Motor neuron (in vitro differentiated cells): ENCODE measurements at places on chromosomes 5 and 9.

- no peak for ATAC-seq
These were observed 265.9 kb upstream of the SLC24A2 start for GRCh38 chr9:20054734-20055133.

DNA sequence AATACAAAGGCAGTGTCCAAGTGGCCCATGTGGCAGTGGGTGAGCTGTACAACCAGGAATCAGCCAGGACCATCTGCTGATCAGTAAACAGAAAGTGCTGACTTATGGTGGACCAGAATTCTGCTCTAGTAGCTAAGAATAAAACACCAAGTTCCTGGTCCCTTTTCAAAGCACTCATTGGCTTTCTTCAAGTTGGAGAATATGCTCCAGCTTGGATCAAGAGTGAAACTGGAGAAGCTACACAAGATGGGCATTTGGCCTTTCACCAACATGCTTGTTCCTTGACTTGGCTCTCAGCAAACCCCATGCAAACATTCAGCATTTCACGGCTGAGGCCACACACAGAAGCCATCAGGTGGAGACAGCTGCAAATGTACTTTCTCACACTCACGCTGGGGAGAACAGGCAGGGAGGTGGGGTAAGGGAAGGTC is 32.1 kb downstream of the MARCHF3 start:
- peak; percentile 26 for ATAC-seq

- peak; percentile 5 for ATAC-seq
These were observed 33.4 kb downstream of the VAV2 start for GRCh38 chr9:133958756-133959155.

- ATAC-seq = no peak
These were observed 8.4 kb upstream of the SLC45A2 start for GRCh38 chr5:33992864-33993263.

GRCh38 chr9:14326264-14326826 is 12.4 kb upstream of the NFIB start:
- ATAC-seq = no peak

DNA sequence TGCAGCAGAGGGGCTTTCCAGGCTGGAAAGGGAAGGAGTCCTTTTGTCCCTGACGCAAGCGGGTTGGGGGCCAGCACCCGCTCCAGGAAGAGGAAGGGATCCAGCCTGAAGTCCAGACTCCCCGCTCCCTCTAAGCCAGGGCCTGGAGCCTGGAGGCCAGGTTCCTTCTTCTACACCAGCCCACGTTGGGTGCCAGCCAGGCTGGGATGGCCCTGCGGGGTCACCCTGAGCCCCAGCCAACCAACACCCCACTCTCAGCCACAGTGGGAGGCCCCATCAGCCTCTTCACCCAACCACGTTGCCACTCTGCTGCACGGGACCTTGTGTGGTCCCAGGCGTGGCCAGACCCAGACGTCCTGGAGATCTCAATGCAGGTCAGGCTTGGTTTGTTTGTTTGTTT is 970 bp upstream of the FUT7 start:
- no peak for ATAC-seq

DNA sequence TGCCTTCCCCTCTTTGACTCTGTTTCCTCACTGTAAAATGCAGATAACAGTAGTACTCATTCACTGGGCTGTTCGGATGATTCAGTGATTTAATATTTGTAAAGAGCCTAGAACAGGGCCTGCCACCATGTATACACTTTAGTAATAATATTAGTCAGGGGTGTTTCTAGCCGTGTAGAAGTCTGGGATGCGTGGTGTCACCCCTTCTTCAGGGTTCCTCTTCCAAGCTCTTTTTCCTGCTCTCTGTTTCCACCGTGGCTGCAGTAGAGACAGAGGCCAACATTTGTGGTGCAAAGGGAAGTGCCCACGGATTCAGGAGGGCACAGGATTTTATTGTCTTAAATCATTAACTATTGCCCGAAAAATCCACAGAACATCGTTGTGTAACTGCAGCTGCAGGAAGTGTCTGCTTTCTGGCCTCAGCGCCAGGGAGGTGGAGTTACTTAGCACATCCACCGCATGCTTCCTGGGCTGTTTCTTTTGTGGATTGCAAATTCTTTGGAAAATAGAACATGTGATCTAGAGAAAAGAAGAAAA is 61.7 kb downstream of the TRIO start:
- no peak for ATAC-seq

GRCh38 chr5:111635151-111635902 is 121.7 kb downstream of the NREP start:
- no peak for ATAC-seq

DNA sequence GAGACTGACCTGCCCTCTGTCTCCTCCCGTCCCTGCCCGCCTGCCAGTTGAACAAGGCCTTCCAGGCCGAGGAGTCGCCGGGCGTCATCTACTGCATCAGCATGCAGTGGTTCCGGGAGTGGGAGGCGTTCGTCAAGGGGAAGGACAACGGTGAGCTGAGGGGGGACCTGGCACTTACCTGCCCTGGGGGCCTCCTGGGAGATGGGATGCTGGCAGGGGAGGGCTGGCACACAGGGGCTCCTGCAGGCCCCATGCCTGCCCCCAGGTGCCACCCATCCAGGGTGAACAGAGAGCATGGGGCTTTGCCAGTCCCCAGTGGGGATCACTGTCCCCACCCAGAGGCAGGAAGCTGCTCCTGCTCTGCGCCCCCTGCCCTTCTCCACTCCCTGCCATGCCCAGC is 43.0 kb downstream of the USP20 start:
- ATAC-seq = no peak

GRCh38 chr5:59560553-59560952 is 333.0 kb downstream of the PDE4D start:
- ATAC-seq = no peak

GRCh38 chr9:87862536-87863268 is 20.0 kb upstream of the SPATA31E1 start:
- ATAC-seq = no peak

DNA sequence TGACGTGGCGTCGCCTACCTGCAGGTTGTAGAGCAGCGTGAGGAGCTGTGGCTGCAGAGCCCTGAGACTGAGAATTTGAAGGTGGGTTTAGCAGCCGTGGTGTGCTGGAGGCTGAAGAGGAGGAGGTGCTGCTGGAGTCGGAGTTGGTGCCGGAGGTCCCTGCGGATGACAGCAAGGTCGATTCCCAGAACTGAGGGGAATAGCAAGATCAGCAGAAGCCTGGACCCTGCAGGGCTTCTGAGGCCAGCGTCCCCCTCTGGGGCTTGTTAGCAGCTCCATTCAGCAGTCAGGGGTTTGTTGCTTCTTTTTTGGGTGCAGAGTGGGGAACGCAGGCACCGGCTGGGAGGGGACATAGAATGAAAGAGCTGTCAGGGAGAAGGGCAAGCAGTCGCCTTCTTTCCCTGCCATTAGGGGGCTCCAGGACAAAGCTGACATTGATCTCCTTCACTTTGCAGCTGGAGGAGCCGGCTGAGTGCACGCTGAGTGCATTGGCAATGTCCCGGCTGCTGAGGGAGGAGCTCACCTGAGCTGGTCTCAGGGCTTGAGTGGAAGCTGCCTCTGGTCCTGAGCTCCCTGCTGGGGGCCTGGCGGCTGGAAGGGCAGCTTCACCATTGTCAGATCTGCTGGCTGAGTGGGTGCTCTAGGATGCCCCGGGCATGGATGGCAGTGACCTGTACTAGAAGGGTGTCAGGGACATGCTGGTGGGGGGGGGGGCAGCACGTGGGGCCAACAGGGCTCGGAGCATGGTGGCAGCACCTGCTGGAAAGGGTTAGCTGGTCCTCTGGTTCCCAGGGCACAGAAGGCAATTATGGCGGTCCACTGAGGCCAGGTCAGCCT is 20.8 kb downstream of the OBP2B start:
- peak; percentile 70 for ATAC-seq

GRCh38 chr5:72600391-72600981 is 93.3 kb upstream of the ZNF366 start:
- ATAC-seq = peak; percentile 70

DNA sequence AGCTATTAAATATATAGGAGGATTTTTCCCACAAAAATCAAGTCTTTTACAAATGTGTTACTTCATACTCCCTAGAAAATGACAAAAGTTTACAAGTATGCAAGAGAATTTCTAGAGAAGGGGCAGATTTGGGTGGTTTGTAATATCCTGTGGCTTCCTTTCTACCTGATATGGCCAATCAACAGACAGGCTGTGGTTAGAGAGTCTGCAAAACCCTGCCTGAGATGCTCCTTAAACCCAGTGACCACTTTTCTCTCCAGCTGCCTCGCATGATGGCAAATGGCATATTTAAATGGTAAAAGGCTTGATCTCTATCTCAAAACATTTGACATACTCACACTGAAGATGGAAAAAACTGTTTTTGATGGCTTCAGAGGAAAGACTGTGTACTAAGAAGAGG is 550.1 kb upstream of the ZNF462 start:
- no peak for ATAC-seq

DNA sequence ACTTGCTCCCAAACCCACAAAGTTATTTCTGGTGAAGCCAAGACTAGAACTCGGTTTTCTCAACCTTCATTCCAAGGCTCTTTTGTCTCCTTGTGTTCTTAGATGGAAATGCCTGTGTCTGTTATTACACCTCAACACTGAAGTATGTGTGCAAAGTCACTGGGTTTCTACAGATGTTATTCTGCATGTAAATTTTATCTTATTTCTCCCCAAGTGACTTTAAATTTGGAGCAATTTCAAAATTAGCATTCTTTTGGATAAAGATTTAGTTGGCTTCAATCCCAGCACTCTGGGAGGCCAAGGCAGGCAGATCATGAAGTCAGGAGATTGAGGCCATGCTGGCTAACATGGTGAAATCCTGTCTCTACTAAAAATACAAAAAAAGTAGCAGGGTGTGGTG is 104.4 kb upstream of the GNA14 start:
- peak; percentile 52 for ATAC-seq

- ATAC-seq = no peak
These were observed 205.7 kb downstream of the NTRK2 start for GRCh38 chr9:84875193-84875592.

DNA sequence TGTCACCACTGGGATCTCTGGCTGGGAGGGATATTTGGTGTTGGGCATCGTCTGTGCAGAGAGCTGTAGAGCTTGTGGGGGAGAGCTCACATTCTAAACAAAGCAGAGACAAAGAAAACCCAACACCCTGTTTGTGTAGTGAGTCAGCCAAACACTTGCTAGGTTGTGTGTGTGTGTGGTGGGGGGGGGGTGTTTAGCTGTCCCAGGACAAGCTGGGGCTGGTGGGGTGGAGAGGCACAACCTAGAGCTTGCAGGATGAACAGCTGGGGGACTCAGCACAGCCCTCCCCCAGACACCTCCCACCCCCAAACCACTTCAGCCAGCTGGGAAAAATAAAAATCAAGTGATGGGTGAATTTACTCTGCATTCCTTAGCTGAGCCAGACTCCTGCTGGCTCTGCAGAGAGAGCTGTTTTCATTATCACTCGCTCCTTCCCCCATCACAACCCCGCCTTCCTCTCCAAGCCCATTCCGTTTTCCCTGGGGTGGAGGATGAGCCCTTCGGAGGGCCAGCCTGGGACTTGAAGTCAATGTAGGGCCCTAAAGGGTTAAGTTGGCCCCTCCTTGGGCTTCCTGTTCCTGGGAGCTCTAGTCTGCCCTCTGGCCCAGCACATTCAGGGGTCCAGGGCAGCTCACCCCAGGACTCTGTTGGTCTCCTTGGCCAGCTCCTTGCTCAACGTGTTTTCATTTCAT is 2.6 kb downstream of the OLFML2A start:
- peak; percentile 37 for ATAC-seq

DNA sequence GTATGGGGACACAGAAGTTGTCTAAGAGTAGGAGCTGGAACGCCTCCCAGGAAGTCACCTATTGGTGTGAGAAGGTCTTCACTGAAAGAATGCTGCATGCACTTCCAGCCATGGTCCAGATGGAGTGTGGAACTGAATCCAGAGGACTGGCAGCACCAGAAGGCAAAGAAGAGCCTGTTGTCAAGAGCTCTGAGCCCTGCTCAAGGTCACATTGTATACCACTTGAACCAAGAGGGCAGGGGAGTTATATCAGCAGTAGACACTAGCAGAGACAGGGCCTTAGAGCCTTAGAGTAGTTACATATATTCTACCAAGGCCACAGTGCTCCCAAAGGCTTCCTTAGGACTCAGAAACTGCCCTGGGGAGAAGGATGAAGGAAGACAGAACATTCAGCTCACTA is 130.8 kb upstream of the POC5 start:
- no peak for ATAC-seq

DNA sequence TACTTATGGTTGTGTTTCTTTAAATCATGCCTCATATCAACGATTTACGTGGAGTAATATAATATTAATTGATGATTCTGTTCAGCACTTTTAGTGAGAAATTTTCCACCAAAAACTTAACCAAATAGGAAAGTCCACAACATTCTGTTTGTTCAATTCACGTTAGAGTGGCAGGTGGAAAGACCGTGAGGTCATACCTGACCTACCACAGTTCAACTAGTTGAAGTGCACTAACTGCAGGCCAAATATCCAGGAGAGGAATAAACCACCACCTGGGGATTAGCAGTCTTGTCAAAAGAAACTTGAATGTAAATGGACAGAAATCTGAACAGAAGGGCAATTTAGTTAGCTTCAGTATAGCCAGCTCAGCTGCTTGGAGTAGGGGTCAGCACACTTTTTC is 577.7 kb downstream of the KIF4B start:
- ATAC-seq = no peak

DNA sequence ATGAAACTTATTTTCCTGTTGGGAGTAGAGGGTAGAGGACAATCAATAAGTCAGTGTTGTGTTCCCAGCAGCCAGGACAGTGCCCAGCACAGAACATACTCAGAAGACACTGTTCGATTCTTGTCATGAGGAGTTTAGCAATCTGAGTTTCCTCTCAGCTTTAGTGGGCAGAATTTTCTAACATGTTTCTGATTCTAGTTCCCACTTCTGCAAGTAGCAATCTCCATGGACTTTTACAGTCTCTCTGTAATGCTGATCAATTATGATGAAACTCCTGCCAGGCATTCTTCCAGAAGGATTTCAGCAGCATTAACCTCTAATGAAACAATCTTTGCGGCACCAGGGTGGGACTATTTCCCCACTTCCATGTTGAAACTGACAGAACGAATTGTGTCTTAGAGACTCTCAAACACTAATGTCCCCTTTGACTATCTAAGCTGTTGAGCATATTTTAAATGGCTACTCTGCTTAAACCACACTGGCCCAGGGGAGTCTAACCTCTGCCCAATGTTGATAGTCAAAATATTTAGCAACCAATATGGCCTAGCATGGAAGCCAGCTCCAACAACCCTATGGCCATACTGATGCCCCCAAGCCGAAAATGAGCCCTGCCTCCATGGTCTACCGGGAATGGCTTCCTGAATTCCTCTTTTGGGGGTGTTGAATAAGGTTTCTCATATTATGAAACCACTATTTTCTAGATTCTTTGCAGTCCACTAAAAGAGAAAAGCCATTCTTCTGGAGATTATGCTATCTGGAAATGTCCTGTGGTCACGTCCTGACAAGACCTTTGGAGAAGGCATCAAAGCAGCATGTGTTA is 484.3 kb downstream of the BNC2 start:
- no peak for ATAC-seq

DNA sequence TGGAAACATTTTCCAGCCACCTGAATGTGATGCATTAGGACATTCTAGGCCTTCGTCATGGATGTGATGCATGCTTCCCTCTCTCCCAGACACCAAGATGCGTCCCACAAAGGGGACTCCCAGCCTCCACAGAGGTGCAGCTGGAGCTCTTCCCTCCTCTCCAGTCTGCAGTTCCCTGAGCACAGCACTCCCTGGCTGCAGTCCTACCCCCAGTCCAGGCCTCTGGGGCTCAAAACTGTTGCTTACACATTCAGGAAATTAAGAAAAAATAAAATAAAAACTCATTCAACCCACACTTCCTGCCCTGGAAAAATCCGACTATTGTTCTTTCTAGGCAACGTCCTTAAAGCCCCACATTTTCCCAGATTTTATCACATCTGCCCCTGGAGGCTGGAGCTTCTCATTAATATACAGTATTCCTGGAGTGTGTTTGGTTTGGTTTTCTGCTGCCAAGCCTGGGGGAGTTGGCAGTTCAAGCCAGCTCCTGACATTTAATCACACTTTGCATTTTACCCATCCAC is 78.4 kb upstream of the ICE1 start:
- ATAC-seq = no peak
